ENCODE measurements at places on chromosomes 12 and 14.

- DNase-seq, result peak; percentile 99
Observed at GRCh38 chr12:56359851-56360767, at the start of gene STAT2. TSS of gene STAT2 (minus strand) at chr12:56360107. CDS start at chr12:56356571, 3,536 bp downstream.

DNA sequence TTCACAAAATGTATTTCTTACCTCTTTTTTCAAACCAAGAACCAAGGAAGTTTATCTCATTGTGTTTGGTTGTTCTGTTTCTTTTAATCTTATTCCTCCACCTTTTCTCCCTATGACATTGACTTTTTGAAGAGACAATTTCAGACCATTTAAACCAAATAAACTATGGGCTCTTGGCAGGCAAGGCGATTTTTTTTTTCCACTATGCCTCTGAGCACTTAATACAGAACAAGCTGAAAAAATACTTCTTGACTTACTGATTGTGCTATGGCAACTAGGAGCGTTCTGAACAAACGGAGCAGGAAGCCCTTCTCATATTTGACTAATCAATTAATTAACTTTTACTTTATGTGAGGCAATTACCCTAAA is 98.0 kb downstream of the ZNF664 start:
- no peak for DNase-seq

DNA sequence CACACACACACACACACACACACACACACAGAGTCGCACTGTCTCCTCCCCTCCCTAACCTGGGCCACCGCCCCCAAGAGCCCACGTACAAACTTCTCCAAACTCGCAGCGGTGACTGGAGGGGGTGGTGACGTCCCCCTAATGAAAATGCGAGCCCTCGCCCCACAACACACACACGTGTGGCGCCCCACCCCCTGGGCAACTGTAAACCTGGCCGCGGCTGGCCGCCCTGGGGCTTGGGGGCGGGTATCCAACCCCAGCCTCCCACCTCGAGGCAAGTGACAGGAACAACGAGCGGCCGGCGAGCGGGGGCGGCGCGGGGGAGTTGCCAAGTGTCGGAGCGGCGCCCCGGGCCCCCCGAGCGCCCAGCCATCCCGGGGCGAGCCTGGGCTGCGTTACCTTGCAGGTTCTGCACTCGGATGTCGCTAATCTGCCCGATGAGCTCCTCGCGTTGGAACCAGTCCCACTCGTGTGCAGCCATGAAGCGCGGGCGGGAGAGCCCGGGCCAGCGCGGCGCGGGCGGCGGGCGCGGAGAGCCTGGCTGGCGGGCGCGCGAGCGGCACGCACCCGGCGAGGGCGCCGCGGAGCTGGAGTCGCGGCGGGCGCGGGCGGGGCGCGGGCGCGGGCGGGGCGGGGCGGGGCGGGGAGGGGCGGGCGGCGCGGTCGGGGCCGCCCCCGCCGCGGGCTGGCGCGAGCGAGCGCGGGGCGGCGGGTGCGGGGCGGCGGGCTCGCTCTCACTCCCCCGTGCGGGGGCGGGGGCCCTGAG is at the start of gene CLMN:
Gene CLMN (minus strand): TSS at position 597 of the 766 bp plus-strand sequence. CDS start 116 bp downstream, at position 481.
- peak; percentile 61 for DNase-seq

DNA sequence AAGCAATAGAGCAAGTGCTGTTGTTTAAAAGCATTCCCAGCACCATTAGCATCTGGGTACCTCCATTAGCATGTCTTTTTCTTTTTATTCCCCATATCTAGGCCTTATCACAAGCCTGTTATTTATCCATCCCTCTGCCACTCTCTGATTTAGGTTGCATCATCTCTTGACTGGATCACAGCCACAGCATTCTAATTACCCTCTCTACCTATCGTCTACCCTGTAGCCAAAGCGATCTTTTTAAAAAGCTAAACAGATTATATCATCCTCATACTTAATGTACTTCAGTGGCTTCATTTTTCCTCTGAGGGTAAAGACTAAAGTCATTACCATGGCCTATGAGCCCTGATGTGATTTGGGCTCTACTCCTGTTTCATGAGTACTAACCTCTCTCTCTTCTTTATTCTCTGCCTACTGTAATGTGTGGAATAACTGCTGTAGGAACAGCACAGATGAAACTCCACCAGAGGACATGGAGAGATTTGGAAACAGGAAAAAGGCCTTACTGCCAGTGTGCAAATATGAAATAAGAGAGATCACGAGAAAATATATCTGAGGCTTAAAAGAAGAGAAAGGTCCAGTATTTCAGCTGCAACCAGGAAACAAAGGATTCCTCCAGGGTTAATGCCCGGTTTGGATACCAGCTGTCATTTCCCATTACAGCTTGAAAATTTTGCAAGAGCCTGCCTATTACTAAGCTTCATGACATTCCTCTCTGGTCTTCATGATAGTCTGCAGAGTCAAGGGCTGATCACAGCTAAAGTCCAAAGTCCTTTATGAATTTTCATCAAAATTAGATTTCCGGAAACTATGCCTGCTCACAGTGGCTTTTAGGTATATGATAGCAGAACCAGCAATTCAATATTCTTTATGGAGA is 422.5 kb upstream of the PDE3A start:
- DNase-seq, result no peak

DNA sequence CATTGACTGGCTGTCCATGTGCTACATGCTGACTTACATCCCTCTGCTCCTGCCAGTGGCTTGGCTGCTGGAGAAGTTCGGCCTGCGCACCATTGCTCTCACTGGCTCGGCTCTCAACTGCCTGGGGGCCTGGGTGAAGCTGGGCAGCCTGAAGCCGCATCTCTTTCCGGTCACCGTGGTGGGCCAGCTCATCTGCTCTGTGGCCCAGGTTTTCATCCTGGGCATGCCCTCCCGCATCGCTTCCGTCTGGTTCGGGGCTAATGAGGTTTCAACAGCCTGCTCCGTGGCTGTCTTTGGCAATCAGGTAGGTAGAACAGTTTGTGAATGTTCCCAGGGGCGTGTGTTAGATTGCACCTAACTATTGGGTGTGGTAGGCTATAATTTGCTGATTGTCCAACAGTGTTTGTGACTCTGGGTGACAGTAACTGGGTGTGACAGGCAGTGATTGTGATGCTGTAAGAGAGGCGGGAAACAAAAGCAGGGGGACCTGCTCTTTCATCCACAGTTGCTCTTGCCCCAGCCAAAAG is 981 bp downstream of the FLVCR2 start:
- no peak for DNase-seq

DNA sequence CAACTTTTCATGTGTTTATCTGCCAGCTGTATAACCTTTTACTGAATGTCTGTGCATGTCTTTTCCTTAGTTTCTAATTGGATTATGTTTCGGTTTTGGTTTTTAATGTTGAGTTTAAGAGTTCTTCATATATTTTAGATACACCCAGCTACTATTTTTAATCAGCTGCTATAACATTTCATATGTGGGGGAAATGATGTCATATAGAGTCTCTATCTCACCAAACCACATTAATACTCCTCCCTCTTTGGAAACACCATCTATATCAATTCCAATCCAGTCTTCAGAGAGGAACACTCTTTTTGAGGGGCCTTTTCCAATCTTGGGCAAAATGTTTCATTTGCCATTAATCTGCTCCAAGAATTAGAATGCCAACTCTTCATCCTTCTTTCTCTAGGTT is 28.5 kb upstream of the GCH1 start:
- no peak for DNase-seq

DNA sequence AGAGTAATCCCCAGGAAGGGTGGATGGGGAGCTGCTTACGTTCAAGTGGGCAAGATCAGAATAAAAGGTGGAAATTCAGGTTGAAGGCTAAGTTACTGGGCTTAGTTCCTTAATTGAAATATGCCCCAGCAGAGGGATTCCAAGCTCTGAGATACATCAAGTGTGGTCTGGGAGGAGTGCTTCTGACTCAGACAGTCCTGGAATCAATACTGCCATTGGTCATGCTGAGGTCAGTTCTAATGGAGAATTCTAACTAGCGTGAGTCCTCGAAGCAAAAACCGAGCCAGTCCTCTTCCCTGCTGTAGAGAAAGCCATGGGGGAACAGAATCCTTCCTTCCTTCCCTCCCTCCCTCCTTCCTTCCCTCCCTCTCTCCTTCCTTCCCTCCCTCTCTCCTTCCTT is 39.9 kb downstream of the NOS1 start:
- no peak for DNase-seq

- no peak for DNase-seq
Observed at GRCh38 chr12:123071857-123072256, 79.0 kb downstream of the PITPNM2 start.

DNA sequence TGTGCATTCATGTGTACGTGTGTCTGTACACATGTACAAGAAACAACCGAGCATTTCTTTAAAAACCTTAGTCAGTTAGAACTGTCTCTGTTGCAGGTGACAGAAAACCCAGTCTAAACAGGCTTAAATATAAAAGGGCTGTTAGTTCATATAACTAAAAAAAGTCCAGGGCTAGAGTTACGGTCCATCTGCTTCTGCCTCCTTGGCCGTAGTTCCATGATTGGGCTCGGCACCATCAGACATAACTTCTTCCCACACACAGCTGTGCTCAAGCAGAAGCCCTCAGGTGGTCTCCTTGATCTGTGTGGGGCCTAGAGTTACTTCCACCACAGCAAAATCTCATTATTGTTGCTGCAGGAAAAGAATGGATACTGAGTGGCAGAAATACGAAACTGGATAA is 34.6 kb downstream of the CKB start:
- no peak for DNase-seq

GRCh38 chr14:21960636-21961035 is 287.0 kb upstream of the OR4E1 start:
- DNase-seq, result no peak

GRCh38 chr14:92411941-92412340 is 89.0 kb downstream of the SLC24A4 start:
- no peak for DNase-seq

DNA sequence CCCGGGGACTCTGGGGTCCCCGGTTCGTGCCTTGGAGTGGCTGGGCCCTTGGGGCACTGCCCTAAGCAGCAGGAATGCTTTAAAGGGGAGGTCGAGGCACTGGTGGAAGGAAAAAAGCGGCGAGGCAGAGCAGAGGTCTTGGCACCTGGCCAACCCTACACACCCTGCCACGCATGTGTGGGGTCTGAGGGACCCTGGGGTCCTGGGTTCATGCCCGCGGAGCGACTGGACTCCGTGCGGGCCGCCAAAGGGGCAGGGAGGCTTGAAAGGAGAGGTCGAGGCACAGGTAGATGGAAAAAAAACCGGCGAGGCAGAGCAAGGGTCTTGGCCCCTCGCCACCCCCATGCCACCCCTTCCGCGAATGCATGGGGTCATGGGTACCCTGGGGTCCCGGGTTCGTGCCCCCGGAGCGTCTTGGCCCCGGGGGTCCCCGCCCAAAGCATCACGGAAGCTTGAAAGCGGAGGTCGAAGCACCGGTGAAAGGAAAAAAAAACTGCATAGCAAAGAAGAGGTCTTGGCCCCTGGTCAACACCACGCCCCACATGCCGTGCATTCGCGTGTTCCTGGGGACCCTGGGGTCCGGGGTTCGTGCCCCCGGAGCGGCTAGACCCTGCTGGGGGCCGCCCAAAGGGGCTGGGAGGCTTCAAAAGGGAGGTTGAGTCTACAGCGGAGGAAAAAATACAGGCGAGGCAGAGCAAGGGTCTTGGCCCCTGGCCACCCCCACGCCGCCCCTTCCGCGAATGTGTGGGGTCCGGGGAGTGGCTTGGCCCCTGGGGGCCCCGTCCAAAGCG is 312.9 kb downstream of the ALG10 start:
- DNase-seq, result no peak

GRCh38 chr14:35366056-35366451 is 38.5 kb downstream of the NFKBIA start:
- DNase-seq, result no peak

DNA sequence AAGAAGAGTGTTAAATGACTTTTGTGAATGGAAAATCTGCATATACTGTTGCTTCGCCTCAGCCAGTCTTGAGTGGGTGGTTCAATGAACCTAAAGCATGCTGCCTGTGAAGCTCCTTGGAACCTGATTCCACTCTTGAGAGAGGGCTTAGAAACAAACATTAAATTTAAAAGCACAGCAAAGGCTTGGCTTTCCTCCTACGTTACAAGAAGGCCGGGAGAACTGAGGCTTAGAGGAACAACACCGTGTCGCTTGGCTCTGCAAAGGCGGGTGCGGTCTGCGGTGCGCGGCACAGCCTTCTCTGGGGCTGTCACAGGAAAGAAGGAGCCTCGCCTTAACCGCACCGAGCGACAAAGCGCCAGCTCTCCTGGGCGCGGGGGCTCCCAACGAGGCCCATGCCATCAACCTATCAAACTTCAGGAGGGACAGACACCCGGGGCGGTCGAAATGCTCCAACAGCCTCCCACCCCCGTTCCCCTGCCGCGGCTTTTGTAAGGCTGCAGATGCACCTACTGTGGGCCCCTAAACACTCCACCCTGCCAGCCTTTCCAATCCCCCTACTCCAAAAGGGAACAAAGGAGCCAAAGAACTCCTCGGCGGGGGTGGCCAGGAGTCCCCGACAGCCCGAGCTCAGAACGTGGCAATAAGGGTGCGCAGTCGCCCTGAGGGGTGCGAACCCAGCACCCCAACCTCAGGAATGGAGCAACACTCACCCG is 729 bp downstream of the OSBPL8 start:
- peak; percentile 77 for DNase-seq

DNA sequence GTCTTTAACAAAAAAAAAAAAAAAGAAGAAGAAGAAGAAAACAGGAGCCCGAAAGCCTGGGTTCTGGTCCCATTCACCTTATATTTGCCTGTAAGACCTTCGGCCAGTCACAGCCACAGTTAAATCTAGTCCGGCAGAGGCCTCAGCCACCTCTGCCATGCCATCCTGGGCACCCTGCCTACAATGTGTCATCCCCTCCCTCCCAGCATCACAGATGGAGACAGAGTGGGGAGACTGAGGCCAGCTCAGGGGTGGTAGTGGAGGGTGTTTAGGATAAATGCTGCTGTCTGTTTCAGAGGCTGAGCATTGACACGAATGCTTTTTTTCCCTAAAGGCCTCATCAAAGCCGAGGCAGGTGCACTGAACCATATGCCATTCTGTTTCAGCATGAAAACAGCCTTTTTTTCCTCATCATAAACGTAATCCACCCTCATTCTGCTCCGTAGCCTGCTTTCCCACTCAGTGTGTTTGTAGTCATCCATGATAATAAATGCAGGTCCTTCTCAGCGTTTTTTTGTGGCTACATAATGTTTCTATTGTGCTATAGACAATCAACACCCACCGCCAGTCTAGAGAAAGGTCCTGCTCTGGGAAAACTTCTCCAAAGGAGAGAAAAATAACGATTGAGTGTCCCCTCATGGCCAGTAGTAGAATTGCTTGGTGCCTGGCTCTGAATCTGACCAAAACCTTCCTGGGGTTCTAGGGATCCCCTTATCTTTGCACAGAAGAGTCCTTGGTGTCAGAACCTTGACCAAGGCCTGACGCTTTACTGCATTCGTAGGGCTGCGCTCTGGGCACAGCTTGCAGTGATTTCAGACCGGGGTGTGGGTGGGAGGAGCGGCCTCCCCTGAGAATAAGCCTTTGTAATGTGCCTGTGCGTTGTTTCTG is 41.1 kb upstream of the TSPAN9 start:
- no peak for DNase-seq

DNA sequence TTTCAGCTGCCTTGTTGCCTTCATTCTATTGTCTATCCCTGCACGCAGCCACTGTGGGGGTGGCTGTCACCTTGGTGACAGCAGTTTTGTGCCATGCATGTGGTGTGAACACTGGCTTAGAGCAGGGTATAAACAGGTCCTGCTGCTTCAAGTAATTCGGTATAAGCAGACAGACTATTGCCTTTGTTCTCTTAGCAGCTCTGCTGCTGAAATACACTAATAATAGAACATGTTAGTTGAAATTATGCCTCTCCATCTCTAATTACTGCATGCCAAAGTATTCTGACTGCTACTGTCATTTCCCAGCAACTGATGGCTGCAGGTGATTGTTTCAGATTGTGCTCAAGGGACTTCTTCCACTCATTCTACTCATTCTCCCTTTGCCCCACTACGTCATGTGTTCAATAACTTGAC is 34.6 kb downstream of the PTPRO start:
- no peak for DNase-seq

Data from right forelimb (tissue), 1 donor.